Karpas-422 (cell line): ENCODE measurements at places on chromosomes 7 and 10.

GRCh38 chr7:12210179-12211053 is 678 bp upstream of the TMEM106B start:
- DNase-seq: peak; percentile 60
- no peaks in the 10 kb centered on the region for H3K27me3 ChIP-seq
- H3K27ac ChIP-seq: no peak overlapping the region

GRCh38 chr7:4613846-4614548 is 68.1 kb upstream of the FOXK1 start:
- no peaks in the 10 kb centered on the region for H3K4me1 ChIP-seq
- H3K27ac ChIP-seq: no peak overlapping the region

GRCh38 chr7:83832009-83832408 is 183.1 kb upstream of the SEMA3E start:
- H3K27me3 ChIP-seq: no peaks in the 10 kb centered on the region
- no peak overlapping the region for H3K27ac ChIP-seq
- H3K4me1 ChIP-seq: no peaks in the 10 kb centered on the region
- no peak overlapping the region for H3K4me3 ChIP-seq

GRCh38 chr10:29757551-29758297 is 123.0 kb upstream of the SVIL start:
- no peak for DNase-seq
- H3K27me3 ChIP-seq: no peaks in the 10 kb centered on the region
- no peak overlapping the region for H3K4me3 ChIP-seq
- no peaks in the 10 kb centered on the region for H3K4me1 ChIP-seq
- no peaks in the 10 kb centered on the region for H3K36me3 ChIP-seq

DNA sequence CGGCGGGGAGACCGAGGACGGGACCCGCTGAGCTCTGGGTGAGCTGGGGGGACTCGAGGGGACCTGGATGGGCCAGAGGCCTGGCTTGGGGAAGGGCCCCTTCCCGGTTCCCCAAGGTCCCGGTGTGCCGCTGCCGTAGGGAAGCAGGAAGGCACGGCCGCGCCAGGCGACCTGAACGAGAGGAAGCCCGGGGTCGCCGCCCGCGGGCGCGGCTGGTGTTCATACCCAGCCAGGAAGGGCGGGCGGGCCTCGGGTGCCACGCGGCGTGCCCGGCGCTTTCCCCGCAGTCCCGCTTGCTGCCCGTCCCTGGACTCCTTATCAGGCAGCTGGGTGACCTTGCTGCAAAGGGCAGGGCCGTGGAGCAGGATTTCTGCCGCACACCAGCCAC is 38.0 kb downstream of the ZNF777 start:
- no peaks in the 10 kb centered on the region for H3K27me3 ChIP-seq
- no peak overlapping the region for H3K27ac ChIP-seq
- peak overlapping the region; percentile 54; the same call in 1 of the 2 replicates for H3K4me3 ChIP-seq
- no peaks in the 10 kb centered on the region for H3K36me3 ChIP-seq
- DNase-seq: no peak

DNA sequence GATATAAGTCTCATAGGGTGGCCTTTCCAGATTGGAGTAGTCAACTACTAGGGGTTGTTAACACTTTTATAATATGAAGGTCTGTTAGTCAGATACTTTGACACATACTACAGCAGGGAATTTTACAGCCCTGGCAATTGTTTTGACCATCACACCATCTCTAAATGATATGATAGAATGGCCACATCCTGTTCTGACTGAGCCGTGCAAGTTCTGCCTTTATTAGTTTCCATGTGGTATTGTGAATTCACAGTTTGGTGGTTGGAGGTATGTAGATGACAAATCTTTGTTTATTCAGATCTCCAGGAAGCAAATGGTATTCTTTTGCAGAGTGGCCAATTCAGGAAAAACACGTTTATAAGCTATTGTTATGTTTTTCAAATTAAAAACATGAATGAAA is 83.0 kb downstream of the NRG3 start:
- H3K4me3 ChIP-seq: no peak overlapping the region
- DNase-seq: no peak
- H3K27me3 ChIP-seq: no peaks in the 10 kb centered on the region
- no peaks in the 10 kb centered on the region for H3K4me1 ChIP-seq
- H3K27ac ChIP-seq: no peak overlapping the region

GRCh38 chr7:48244864-48245271 is 73.6 kb downstream of the ABCA13 start:
- DNase-seq: no peak
- H3K36me3 ChIP-seq: no peaks in the 10 kb centered on the region
- no peaks in the 10 kb centered on the region for H3K27me3 ChIP-seq
- no peaks in the 10 kb centered on the region for H3K4me1 ChIP-seq
- no peak overlapping the region for H3K27ac ChIP-seq

DNA sequence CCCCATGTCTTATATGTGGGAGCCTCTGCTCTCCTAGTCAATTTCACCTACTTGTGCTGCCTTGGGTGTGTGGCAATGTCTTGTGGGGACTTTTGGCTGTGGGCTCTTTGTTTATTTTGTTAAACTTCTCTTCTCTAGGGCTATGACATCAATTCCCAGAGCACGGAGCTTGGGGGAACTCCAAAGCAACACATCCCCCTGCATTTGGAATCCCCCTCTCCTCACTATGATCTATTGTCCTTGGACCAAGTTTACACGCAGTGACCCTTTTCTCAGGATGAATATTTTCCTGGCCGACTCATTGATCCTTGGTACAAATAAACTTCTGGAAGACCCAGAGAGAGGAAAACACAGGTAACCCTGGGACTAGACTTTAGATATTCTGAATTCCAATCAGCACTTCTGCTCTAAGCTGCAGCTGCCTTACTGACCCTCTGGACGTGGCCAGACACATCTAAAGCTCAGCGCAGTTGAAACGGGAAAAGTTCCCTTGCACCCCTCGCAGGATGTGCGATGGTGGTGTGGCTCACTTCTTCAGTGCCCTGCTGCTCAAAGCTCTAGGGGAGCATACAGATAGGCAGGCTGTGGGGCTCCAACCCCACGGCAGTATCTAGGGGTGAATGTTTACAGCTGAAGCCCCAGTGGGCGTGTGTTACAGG is 110.8 kb downstream of the TMEM178B start:
- H3K4me1 ChIP-seq: no peaks in the 10 kb centered on the region
- no peak for DNase-seq
- H3K27ac ChIP-seq: no peak overlapping the region
- H3K36me3 ChIP-seq: no peaks in the 10 kb centered on the region
- H3K4me3 ChIP-seq: no peak overlapping the region

GRCh38 chr7:99392659-99393354 is 15.6 kb downstream of the PDAP1 start:
- H3K27me3 ChIP-seq: no peaks in the 10 kb centered on the region
- no peaks in the 10 kb centered on the region; the same call in 1 of the 2 replicates for H3K4me1 ChIP-seq
- H3K27ac ChIP-seq: no peak overlapping the region
- peaks cover 23% of the 10 kb centered on the region for H3K36me3 ChIP-seq
- peak; percentile 67 for DNase-seq

DNA sequence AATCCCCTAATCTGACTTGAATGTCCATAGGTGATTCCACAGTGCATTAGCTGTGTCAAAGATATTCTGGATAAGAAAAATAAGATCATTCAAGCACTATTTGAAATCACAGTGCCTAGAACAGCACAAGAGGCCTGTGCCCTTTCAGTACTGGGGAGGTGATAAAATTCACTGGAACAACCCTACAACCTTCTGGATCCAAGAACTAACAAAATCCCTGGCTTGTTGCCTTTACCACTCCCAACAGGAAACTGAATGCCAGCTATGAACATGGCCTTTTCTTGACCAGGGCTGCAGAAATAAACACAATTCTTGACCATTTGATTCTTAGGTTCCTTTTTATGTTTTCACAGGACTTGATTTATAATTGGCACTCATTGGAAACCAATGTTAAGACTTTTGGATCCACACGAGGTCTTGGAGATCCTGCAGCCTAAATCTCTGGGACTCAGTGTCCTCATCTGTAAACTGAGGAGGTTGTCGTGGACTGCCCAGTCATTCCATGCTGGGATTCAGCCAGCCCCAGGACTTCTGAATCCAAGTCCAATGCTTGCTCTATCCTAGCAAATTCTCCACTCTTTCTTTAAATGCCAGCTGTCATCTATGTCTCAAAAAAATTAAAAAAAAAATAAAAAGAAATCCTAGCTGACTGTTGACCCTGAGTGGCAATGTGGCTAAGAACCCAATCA is 624.7 kb downstream of the KCNMA1 start:
- H3K36me3 ChIP-seq: no peaks in the 10 kb centered on the region
- DNase-seq: no peak
- H3K4me1 ChIP-seq: no peaks in the 10 kb centered on the region
- no peaks in the 10 kb centered on the region for H3K27me3 ChIP-seq

GRCh38 chr7:41501006-41501405 is 201.9 kb downstream of the INHBA start:
- H3K36me3 ChIP-seq: no peaks in the 10 kb centered on the region
- H3K27me3 ChIP-seq: no peaks in the 10 kb centered on the region
- DNase-seq: no peak
- H3K27ac ChIP-seq: no peak overlapping the region

DNA sequence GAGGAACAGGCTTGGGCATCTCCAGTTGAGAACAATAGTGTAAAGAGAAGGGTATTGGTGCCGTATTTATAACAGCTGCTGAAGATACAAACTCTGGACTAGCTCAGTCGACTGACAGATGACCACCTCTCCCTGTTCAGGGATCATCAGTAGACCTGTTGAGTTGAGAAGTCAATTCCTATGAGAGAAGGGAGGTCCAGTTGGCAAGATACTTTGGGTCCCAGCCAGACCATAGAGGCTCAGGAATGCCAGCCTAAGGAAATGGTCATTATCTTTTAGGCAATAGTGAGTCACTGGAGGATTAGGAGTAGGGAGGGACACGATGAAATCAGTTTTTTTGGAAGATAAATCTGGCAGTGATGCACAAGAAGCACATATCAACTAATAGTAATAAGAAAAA is 202.9 kb downstream of the TRIL start:
- no peak overlapping the region for H3K27ac ChIP-seq
- H3K4me1 ChIP-seq: no peaks in the 10 kb centered on the region
- no peak overlapping the region for H3K4me3 ChIP-seq
- no peak for DNase-seq
- H3K27me3 ChIP-seq: no peaks in the 10 kb centered on the region
- no peaks in the 10 kb centered on the region for H3K36me3 ChIP-seq

DNA sequence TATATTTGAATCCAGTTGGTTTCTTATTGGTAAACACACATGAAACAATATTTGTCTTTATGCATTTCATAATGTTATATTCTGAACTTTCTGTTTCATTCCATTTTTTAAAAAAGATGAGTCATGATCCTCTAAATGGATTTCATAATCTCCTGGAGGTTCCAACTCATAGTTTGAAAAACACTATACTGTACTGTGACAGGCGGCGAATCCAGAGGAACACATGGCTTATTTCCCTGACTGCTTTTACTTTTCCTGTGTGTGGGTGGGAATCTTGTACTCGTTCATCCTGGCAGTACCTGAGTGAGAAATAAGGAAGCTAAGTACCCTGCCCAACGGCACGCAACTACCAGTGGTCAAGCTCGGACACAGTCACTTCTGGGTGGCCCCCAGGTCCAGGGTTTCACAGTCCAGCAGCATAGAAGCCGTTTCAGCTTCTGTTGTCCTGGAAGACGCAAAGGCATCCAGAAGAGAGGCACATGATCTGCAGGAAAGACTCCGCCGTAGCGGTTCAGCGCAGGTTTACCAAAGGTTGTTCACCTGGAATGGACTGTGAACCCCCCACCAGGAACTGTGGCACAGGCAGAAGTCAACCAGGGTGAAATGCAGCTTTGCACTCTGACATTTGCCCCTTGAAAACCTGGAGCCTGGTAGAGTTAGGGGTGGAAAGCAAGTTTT is 117.7 kb downstream of the CCNY start:
- peaks cover 6% of the 10 kb centered on the region; the same call in 1 of the 2 replicates for H3K4me1 ChIP-seq
- H3K4me3 ChIP-seq: no peak overlapping the region

DNA sequence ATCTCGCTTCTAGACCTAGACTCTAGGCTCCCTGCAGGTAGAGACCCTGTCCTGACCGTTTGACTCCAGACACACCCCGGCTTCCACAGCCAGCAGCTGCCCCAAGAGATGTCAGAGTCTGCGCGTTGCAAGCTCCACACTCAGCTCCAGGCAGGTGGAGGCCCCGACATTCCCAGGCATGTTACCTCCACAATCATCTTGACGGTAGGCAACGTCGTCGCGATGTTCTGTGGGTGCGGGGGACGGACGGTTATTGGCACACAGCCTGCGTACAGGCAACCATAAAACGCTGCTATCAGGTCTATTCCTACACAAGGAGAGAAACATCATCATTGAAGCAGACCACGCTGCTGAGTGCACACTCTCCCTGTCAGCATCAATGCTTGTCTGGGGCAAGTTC is 213.2 kb downstream of the ZMYND11 start:
- H3K4me1 ChIP-seq: no peaks in the 10 kb centered on the region
- no peak overlapping the region for H3K4me3 ChIP-seq

GRCh38 chr7:12281038-12281437 is 69.9 kb downstream of the TMEM106B start:
- H3K36me3 ChIP-seq: no peaks in the 10 kb centered on the region
- no peaks in the 10 kb centered on the region for H3K27me3 ChIP-seq
- H3K4me1 ChIP-seq: no peaks in the 10 kb centered on the region
- no peak overlapping the region for H3K4me3 ChIP-seq

- H3K27me3 ChIP-seq: no peaks in the 10 kb centered on the region
- no peaks in the 10 kb centered on the region for H3K36me3 ChIP-seq
- no peak overlapping the region for H3K4me3 ChIP-seq
- H3K27ac ChIP-seq: no peak overlapping the region
- H3K4me1 ChIP-seq: 0 out of 2 replicates have a peak, but pooled peaks cover 2% of the 10 kb centered on the region
- no peak for DNase-seq
Measured at GRCh38 chr10:35416619-35417312, 80.5 kb downstream of the CCNY start.

GRCh38 chr7:98423043-98423442 is 22.2 kb upstream of the BAIAP2L1 start:
- H3K4me3 ChIP-seq: no peak overlapping the region
- no peak overlapping the region for H3K27ac ChIP-seq
- no peaks in the 10 kb centered on the region for H3K27me3 ChIP-seq

GRCh38 chr7:134856691-134857090 is 77.3 kb downstream of the CALD1 start:
- no peaks in the 10 kb centered on the region for H3K4me1 ChIP-seq
- no peak overlapping the region for H3K4me3 ChIP-seq
- H3K27me3 ChIP-seq: no peaks in the 10 kb centered on the region
- H3K27ac ChIP-seq: no peak overlapping the region
- no peaks in the 10 kb centered on the region for H3K36me3 ChIP-seq

- no peak for DNase-seq
- H3K27ac ChIP-seq: no peak overlapping the region
- no peak overlapping the region for H3K4me3 ChIP-seq
- H3K27me3 ChIP-seq: no peaks in the 10 kb centered on the region
- H3K4me1 ChIP-seq: peaks cover 15% of the 10 kb centered on the region
Measured at GRCh38 chr7:106717254-106717954, 56.4 kb upstream of the CCDC71L start.

DNA sequence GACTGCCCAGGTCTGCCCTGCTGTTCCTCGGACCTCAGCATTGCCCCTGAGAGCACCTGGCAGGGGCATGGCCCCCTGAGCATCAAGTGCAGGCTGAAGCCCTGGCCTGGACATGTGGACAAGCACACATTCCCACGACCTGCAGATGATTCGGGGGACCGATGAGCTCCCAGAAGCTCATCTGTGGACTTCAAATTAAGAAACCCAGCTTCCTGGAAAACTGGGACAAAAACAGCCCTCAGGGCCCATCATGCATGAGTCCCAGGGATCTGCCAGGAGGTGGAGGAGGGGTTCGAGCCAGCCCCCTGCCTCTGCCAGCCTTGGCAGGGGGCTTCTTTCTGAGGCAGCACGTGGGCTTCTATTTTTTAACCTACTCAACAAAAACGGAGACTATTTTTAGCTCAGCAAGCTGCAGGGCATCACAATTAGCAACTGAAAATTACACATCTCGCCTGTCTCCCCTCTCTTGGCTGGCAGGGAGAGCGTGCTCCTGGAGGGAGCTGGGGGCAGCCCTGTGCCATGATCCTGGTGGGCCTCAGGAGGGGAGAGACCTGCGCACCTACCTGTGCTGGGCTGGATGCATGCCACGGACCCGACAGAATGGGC is 51.8 kb downstream of the RASGEF1A start:
- H3K36me3 ChIP-seq: no peaks in the 10 kb centered on the region
- no peaks in the 10 kb centered on the region for H3K4me1 ChIP-seq
- no peak overlapping the region for H3K4me3 ChIP-seq
